ENCODE measurements at places on chromosomes 13 and 19.

DNA sequence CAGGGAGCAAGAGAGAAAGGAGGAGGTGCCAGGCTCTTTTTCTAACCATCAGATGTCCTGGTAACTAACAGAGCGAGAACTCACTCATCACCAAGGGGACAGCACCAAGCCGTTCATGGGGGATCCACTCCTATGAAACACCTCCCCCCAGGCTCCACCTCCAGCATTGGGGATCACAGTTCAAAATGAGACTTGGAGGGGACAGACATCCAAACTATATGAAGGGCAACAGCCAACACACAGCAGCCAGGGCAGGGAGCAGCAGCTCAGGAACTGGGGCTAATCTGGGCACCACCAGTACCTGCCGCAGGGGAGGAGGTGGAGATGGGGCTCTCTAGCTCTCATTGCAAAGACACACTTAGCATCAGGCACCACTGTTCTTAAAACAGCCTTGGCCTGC lies 34.3 kb upstream of the VSTM2B start:
- DNase-seq, result no peak

GRCh38 chr13:41985788-41986508 lies 25.0 kb upstream of the VWA8 start:
- DNase-seq, result peak; percentile 17

- DNase-seq, result no peak
Observed at GRCh38 chr19:53942001-53942786, 20.5 kb upstream of the CACNG8 start.

DNA sequence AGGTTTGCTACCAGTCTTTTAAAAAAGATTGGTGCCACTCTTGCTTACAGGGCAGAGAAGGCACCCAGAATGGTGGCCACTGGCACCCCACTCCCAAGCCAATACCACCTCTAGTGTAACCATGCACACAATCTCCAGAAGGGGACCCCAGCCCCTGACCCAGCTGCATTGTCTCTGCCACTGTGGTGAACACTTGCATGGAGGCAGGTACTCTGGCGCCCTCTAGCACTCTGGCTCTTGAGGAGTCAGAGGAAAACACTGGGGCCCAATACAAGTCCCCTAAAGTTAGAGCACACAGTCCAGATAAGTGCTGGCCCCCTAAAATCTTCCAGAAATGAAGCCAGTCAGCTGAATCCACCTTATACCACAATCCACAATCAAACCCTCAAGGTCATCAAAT lies 6.0 kb downstream of the ERVV-1 start:
- DNase-seq, result no peak

DNA sequence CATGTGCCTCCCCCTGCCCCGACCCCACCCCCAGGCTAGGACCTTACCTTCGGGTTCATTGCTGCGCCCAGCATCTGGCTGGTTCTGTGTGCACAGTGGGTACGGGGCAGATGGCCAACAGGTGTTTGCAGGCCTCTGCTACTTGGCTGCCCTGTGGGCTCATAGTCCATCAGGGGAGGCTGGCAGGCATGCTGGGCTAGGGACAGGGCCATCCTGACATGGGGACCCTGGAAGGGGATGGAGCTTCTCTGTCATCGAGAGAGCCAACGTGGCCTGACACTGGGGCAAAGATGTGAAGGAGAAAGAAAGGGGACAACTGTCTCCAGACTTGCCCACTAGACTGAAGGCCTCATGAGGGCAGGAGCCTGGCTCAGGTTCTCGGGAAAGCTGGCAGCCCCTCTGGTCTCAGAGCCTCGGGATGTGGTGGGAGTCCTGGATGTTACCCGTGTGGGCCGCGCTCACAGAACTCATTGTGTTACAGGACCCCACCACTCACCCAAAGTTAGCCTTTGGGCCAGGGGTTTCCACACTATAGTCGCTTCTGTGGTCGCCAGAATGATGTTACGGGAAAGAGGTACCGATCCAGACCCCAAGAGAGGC lies 4.7 kb downstream of the ZNF536 start:
- DNase-seq, result no peak

- peak; percentile 24 for DNase-seq
Observed at GRCh38 chr13:77859450-77859849, 59.2 kb downstream of the EDNRB start.

All from AG20443 (cell line).